Cardiac septum (tissue), 1 donor: ENCODE measurements at places on chromosomes 16 and 17. TPM values are rescaled to one million over a fixed set of nuclear protein-coding genes. Genes with fewer than 3 reads are reported as not detected.

The PIGL gene
- 9.9 TPM for total RNA-seq

The TNRC6C gene
- total RNA-seq, result 17.8 TPM

The KRT28 gene
- not detected for total RNA-seq

The CFAP119 gene
- 1.0 TPM for total RNA-seq

The SCIMP gene
- total RNA-seq, result 0.62 TPM

The CES1 gene
- total RNA-seq, result 9.9 TPM

The AIPL1 gene
- not detected for total RNA-seq

The METRN gene
- total RNA-seq, result 73.3 TPM

The TLCD3B gene
- total RNA-seq, result not detected

The KRT9 gene
- not detected for total RNA-seq

The BRICD5 gene
- 7.0 TPM for total RNA-seq

The SMIM5 gene
- total RNA-seq, result 1.7 TPM

The TP53TG3B gene
- total RNA-seq, result not detected

The IRF8 gene
- 1.6 TPM for total RNA-seq

The TBC1D3B gene
- total RNA-seq, result 3.3 TPM

The MYH1 gene
- total RNA-seq, result 0.16 TPM

The HSD11B2 gene
- 0.27 TPM for total RNA-seq
